Trophoblast cell (in vitro differentiated cells and primary cell): ENCODE measurements at places on chromosomes 1 and 21.

- no peak for DNase-seq
Measured at GRCh38 chr1:154411525-154411924, 6.4 kb downstream of the IL6R start.

DNA sequence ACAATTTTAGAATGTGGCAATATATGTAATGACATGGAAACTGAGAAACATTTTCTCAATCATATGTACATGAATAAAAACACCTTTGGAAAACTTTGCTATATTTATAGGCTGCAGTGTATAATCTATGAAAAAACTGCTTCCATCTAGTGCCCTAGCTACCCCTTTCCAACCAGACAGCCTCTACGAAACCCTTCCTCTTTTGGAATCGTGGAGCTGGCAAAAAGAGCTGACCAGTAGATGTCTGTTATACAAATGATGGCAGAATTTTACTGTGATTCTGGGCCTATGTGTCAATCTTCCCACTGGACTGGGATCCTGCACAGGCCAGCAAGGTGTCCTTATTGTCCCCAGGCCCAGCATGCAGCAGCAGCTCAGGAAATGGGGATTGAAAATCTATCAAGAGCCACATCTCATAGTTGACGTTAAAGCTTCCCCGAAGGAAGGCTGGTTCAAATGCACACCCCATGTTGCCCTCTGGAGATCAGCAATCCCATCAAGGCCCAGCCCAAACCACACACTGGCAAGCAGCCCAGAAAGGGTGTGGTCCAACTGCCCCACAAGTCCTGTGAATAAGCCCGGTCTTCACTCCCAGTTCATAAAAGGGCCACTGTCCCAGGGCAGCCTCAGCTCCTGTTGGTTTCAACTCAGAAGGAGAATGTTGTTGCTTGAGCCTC lies 8.8 kb upstream of the FAM20B start:
- no peak for DNase-seq

DNA sequence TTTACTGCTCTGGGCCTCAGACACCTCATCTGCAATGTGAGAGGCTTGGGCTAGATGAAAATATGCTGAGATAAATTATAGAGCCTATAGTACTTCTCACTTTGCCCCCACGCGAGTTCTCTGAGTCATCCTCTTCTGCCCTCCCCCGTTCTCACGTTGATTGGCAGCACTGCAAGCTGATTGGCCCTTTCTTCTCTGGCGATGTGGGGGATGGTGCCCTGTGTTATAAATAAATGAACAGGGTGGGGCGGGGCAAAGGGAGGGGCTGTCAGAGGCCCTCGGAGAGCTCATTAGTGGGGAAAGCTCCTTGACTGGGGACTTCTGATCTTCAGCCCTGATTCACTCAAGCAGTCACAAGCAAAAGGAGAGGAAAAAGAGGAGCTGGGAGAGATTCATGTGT lies 64.3 kb upstream of the ZC3H12A start:
- no peak for DNase-seq

DNA sequence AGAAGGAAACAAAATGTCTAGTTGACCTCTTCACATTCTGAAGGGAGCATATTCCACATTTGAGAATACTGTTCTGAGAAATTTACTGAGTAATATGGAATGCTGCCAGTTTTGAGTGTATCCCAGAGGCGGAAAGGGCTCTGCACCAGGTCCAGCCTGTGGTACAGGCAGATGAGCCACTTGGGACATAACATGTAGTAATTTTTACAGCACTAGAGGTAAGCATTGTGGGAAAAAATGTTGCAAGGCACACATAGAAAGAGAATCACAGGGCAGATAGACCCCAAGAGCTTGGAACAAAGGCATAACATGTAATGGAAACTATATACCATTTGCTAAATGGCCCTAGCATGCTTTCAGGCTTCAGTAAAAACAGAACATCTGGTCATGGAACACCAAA lies 228.5 kb downstream of the USH2A start:
- DNase-seq: no peak

DNA sequence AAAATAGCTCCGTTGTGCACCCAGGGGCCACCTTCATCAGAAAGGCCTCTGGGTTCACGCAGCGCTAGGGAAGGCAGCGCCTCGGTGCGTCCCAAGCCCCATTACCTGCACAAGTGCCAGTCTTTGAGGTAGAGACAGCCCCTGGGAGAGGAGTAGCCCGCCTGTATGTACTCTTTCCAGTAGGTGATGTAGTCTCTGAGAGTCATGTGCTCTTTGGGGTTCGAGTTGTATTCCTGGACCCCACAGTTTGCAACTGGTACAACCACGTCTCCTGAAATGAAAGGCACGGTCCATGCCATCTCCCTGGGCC lies 601 bp downstream of the JMJD4 start:
- DNase-seq: peak; percentile 6

DNA sequence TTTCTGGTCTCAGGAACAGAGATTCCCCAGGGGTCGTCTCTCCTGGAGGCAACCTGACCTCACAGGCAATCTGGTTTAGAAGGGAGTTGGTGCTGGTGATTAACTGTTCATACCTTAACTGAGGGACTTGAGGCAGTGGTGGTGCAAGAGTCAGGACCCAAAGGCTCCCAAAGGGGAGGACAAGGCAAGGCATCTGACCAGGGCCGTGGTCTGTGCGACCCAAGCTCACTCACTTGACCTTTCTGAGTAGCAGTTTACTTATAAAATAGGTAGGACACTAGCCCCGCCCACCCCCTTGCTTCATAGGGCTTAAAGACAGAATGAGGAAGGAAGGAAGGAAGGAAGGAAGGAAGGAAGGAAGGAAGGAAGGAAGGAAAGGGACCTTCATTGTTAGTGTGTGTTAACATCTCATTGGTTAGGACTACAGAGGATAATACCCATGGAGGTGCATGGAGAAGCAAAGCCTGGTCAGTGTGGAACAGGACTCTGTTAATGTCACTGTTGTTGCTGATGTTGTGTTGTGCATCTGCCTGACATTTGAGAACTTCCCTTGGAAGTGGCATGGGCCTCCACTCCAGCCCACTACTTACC lies 4.6 kb upstream of the KCNA2 start:
- no peak for DNase-seq

GRCh38 chr1:150881331-150882070 lies 5.1 kb upstream of the ARNT start:
- DNase-seq: peak; percentile 96

- no peak for DNase-seq
Measured at GRCh38 chr1:41863718-41864117, 55.0 kb downstream of the HIVEP3 start.

- no peak for DNase-seq
Measured at GRCh38 chr1:101086783-101087182, 61.2 kb upstream of the DPH5 start.

GRCh38 chr1:89946532-89946931 lies 48.4 kb upstream of the ZNF326 start:
- DNase-seq: no peak

DNA sequence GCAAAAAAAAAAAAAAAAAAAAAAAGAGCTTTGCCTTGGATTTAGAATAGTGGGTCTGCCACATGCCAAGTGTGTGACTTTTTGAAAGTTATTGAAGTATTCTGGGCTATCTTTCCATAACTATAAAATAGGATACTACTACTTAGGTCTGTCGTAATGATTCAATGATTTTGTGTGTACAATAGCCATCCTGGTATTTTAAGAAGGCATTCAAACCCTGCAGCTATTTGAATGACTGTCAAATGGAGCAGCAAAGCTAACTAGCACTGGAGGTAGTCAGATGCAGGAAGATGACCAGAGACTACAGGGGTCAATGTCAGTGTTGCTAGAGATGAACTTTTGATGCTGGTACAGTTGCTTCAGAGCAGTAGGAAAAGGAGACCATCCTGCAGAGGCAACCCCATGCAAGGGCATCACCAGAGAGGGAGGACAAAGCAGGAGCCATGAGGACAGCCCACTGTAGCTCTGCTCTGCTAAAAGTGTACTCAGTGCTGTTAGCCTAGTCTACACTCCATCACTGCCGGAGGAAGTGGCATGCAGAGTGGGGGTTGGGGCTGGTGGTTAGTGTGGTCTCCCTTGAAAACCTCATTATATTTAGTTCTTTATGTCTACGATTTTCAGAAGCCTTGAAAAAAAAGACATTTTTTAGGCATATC lies 29.0 kb downstream of the DUSP10 start:
- DNase-seq: peak; percentile 68

GRCh38 chr1:85573322-85573721 lies 7.2 kb upstream of the CCN1 start:
- no peak for DNase-seq

DNA sequence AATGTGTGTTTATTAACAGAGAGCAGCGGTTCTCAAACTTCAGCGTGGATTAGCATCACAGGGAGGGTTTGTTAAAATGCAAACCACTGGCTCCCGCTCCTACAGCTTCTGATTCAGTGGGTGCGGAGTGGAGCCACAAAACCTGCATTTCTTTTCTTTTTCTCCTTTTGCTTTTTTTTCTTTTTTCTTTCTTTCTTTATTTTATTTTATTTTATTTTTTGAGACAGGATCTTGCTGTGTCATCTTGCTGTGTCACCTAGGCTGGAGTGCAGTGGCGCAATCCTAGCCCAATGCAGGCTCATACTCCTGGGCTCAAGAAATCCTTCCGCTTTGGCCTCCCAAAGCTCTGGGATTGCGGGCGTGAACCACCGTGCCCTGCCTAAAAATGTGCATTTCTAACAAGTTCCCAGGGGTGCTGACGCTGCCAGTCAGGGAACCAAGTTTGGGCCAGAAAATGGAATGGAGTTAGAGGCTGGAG lies 20.9 kb upstream of the SLC1A7 start:
- DNase-seq: no peak

DNA sequence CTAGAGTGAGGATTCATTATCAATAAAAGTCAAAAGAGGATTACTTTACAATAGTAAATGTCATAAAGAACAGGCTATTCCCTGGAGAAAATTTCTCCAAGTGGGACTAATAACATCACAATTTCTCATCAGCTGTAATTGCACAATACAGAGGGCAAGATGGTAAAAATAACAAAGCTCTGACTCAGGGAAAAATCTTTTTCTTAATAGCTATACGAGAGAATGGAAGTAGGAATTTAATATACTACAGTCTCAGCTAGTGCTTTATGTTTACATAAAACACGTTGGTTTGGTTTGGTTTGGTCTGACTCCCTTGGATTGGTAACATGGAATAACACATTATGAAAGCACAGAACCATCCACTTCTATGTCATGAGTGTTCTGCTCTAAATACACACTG lies 397.6 kb downstream of the LRRIQ3 start:
- no peak for DNase-seq

GRCh38 chr1:158391099-158391498 lies 8.2 kb downstream of the OR10T2 start:
- no peak for DNase-seq

DNA sequence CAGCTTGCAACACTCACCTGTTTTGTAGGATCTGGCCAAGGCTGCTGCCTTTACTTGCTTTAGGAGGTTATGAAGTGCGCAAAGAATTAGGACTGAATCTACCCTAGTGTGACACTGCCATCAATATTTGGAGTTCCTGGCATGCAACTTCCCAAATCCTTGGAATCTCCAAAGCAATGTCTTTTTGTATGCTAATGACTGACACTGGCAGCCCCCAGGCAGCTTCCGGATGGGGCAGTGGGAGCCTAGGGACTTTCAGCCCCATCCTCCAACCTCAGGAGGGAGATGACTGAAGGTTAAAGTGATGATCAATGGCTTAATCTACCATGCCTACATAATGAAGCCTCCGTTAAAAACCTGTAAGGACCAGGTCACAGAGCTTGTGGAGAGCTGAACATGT lies 5.5 kb downstream of the RCC2 start:
- DNase-seq: no peak

GRCh38 chr1:7989762-7990428 lies 28.4 kb downstream of the PARK7 start:
- peak; percentile 27 for DNase-seq

GRCh38 chr1:115847787-115848186 lies 6.9 kb upstream of the NHLH2 start:
- DNase-seq: no peak

DNA sequence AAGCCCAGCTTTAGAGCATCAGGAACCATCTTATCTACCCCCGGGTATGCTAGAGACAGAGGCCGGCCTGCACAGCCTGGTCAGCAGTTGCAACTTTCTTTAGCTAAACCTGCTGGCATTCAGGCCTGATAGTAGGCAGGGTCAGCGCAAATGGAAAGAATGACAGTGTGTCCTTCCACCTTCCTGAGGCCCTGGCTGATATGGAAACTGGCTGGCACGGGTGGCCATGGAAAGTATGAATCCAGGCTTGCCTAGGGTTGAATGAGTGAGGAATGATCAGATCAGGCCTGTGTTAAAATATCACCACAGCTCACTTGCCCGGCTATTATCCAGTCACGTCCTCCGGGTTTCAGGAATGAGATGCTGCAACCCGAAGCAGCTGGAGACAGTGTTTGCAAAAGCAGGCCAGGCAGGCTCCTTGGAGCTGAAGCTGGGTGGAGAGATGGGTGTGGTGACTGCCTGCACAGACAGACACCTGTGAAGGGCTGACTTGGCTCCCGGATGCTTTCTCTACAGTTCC lies 34.7 kb downstream of the RCAN1 start:
- DNase-seq: peak; percentile 93

DNA sequence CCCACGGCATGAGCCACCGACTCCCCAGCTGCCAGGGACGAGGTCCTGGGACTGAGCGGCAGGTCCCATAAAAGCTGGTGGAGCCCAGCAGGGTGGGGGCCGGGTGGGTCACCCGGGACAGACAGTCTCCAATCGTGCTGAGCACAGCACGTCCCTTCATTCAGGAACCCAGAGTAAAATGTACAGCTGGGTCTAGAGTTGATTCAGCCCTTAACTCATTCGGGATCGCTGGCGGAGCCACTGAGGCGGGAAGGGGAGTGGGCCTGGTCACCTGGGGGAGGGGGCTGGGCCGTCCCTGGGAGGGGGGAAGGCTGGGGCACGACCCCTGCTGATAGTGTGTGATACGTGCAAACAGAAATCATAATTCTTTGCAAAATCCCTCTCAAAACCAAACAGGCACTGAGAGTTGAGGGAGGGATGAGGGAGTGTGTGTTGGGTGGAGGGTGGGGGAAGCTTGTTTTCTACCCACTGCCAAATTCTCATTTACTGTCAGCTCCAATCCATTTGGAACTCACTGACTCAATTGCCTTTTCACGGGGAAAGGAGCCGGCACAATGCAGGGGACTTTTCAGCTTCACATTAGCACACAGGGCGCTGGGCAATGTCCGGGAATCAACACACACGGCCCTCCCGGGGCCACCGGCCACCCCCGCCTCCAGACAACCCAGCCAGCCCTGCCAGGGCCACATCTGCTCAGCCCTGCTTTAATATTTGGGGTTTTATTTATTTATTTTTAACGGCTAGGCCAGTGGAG lies 13.8 kb downstream of the CASZ1 start:
- no peak for DNase-seq

- no peak for DNase-seq
Measured at GRCh38 chr1:2110738-2111673, 60.8 kb downstream of the PRKCZ start.

GRCh38 chr1:228228601-228229074 lies 20.8 kb downstream of the OBSCN start:
- DNase-seq: peak; percentile 38

DNA sequence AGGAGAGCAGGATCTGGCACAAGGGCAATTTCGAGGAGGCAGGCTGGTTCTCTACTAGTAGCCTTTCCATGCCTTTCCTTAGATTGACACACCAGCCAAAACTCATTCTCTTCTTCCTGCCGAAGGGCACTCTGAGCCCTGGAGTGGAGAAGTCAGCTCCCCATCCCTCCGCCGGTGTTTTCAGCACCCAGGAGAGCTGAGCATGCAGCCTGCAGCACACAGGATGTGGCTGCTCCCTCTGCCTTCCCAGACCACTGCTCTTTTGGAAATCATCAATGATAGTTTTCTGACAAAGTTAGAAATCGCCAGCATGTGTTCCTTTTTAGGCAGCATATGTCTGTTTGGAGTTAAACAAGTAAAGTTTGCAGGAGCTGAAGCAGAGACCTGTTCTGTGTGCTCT lies 11.7 kb downstream of the RNU5D-1 start:
- no peak for DNase-seq

GRCh38 chr1:156912861-156913808 lies 7.3 kb upstream of the LRRC71 start:
- DNase-seq: no peak
